ENCODE measurements at places on chromosomes 13 and 19.

- no peak for DNase-seq
Observed at GRCh38 chr13:110572778-110573118, 11.2 kb upstream of the RAB20 start.

DNA sequence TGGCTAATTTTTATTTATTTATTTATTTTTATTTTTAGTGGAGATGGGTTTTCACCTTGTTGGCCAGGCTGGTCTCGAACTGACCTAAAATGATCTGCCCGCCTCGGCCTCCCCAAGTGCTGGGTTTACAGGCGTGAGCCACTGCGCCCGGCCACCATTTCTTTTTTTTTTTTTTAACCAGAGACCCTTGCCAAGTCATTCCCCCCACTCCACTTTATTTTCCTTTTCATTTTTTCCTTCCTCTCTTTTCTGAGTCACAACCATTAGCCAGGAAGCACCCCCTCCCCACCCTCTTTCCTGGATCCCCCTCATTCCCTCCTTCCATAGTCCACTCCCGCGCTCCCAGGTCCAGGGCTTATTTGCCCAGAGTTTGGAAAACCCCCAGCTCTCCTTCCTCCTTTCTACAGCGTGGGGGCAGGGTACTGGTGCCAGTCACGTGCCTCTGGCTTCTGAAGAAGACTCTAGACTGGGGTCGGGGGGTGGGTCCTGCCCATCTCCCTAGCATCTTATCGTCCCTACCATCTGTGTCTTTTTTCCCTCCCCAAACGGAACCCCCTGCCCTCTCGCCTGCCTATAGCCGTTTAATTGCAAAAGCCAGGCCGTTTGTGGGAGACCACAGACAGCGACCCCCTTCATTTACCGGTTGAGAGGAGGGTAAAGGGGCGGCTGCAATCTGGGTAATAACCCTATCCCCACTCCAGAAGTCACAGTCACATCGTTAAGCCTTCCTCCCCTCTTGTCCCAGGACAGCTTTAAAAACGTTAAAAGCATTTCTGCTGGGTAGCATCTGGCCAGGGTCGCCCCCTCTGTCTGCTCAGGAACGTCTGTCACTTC, 1.1 kb upstream of the CALR start:
- no peak for DNase-seq

- no peak for DNase-seq
Observed at GRCh38 chr13:106551350-106551749, 15.9 kb upstream of the EFNB2 start.

DNA sequence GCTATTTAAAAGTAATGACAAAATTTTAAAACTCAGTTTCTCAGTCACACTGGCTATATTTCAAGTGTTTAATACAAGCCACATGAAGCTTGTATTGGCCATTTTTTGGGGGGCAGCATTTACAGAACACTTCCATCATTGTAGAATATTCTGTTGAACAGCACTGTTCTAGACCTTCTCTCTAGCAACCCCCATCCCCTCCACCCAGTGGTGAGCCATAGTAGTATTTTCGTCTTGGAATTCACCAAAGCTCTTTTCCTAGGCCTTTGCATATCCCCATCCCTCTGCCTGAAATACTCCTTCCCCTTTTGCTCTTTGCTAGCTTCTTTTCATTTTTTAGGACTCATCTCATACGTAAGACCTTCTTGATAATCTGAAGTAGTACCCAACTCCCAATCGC, 99.5 kb downstream of the ZC3H13 start:
- no peak for DNase-seq

DNA sequence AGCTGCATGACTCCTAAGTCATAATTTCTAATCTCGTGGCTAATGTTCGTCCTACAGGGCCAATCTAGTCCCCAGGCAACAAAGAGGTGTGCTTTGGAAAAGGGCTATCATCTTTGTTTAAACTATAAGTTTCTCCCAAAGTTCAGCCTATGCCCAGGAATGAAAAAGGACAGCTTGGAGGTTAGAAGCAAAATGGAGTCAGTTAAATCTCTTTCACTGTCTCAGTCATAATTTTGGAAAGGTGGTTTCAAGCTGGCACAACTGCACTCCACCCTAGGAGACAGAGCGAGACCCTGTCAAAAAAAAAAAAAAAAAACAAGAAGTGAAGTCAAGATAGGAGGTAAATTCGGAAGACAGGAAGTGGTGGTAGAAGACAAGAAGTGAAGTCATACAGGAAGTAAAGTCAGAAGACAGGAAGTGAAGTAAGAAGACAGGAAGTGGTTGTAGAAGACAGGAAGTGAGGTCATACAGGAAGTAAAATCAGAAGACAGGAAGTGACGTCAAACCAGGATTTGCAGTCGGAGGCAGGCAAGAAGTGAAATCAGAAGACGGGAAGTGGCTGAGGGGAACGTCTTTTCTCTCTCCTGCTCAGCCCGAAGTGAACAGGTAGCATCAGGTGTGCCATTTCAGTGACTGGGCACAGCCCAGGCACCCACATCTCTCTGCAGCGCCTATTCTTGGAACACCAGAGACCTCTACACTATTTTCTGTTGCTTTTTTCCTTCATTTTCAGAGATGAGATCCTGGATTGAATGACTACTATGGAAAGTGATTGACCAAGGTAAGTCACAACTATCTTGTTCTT, 32.2 kb downstream of the GP6 start:
- no peak for DNase-seq

- no peak for DNase-seq
Observed at GRCh38 chr19:49558591-49558990, 21.8 kb downstream of the NOSIP start.

- no peak for DNase-seq
Observed at GRCh38 chr13:27635266-27635665, 13.6 kb downstream of the POLR1D start.

DNA sequence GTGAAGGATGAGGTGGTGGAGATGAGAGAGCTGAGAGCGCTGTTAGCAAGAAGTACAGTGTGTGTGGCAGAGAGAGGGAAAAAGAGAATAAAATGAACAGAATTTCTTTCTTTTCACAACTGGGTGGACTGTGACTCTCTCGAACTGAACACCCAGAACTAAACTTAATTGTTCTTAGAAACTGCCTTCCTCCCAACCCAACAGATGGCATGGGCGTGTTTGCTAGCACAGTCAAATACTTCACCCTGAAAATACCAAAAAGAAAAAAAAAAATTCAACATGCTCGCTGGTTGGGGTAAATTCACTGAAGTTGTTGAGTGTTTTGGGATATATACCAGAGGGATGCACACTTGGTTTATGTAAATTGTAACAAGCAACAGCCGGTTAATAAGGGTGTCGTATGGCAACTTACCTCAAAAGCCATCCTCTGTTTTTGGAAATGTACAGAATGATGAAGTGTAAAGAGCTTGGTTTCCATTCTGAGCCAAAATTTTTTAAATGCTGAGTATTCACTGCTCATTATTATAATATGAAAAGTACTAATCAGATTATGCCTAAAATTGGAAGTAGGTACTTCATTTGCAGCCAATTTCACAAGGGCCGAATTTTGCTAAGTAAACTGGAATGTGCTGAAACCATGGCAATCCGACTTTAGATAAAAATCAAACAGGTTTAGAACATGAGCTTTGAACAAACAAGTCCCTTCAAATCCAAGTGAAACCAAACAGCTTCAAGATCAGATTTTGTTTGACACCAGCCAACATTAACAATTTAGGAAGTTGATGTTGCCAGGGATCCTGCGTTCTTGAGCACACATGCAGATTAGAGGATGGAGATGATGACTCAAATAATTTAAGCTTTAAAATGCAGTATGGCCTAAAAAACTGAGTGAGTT, 115.8 kb downstream of the ZIC5 start:
- no peak for DNase-seq

- DNase-seq = peak; percentile 44
Observed at GRCh38 chr13:43285933-43286597, 262.7 kb downstream of the DNAJC15 start.

DNA sequence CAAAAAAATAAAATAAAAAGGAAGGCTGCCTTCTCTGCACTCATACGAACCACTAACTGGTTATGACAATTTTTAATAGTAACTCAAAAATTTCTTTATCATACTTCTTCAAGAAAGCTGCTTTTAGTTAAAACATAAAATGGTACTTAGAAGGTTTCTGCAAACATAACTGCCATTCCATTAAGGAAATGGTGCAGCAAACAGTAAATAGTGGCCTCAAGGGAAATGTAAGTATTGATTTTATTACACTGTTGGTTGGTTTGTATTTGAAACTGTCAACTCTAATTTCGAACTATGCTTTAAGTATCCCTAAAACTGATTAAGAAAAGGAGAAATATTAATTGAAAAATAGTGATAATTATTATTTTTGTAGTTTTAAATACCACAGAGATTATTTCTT, 278.0 kb downstream of the DACH1 start:
- no peak for DNase-seq

GRCh38 chr13:26895081-26895807, 134.7 kb upstream of the GPR12 start:
- DNase-seq = no peak

- DNase-seq = no peak
Observed at GRCh38 chr19:10142701-10143375, 23.1 kb upstream of the EIF3G start.

DNA sequence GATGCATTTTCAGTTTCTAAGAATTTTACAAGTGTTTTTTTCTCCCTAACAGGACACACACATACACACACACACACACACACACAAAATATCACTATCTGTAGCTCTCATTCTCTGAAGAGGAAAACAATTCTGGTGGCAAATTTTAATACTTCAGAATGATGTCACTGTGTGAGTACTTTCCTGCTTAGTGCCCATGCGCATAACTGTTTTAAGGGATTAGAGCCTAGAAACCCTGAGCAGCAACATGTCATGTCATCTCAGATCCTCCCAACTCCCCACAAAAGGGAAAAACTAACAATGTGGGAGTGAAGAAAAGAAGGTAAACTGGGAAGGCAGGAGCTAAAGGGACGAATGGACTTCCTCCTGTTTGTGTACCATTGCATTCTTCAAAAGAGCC, 401.2 kb downstream of the SPRY2 start:
- DNase-seq = no peak

- DNase-seq = no peak
Observed at GRCh38 chr13:94343243-94343585, 136.3 kb downstream of the DCT start.

- no peak for DNase-seq
Observed at GRCh38 chr13:76635232-76636230, 250.7 kb downstream of the KCTD12 start.

DNA sequence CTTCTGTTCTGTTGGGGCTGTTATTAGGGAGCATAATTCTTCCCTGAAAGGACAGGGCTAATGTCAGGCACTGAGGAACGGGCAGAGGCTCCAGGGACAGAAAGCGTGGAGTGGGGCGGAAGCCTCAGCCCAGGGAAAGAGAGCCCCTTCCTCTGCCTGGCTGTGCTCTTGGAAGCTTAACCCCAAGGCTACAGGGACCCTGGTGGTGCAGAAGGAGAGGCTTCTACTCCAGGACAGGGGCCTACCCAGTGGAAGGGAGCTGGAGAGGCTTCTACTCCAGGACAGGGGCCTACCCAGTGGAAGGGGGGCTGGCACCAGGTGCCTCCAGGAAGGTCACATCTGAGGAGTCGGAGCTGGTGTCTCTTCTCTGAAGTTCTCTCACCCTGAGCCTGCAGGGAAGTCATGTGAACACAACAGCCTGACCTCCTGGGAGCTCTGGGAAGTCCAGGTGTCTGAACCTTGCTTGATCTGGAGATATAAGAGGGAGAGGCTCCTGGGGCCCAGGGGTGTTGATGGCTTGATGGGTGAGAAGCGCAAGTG, 159.5 kb upstream of the SOX1 start:
- no peak for DNase-seq

GRCh38 chr13:76711550-76712182, 174.5 kb downstream of the KCTD12 start:
- no peak for DNase-seq

GRCh38 chr19:19820774-19821320, 703 bp downstream of the ZNF506 start:
- DNase-seq = no peak

DNA sequence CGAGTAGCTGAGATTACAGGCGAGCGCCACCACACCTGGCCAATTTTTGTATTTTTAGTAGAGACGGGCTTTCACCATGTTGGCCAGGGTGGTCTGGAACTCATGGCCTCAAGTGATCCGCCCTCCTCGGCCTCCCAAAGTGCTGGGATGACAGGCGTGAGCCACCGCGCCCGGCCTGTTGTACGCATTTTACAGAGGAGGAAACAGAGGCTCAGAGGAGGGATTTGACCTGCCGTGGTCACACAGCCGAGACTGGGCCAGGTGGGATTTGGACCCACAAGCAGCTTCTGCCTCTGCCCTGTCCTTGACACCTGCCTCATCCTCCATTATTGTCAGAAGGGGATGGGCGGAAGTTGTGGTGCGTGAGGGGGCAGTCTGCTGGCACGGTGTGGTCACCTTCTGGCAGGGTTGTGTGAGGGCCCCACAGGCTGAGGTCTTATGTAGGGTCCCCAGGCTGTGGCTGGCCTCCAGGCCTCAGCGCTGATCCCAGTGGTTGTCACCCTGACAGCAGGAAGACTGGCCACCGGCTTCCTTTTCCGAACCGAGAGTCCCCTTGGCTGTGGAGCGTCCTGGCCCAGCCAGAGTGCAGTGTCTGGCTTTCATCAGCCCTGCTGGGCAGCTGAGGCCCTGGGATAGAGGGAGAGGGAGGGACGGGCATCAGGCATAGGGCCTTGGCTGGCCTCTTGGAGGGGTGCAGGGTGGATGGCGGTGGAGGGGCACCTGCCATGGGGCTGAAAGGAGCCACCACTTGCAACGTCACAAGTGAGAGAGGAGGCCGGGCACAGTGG, 20.3 kb downstream of the NFIC start:
- no peak for DNase-seq

DNA sequence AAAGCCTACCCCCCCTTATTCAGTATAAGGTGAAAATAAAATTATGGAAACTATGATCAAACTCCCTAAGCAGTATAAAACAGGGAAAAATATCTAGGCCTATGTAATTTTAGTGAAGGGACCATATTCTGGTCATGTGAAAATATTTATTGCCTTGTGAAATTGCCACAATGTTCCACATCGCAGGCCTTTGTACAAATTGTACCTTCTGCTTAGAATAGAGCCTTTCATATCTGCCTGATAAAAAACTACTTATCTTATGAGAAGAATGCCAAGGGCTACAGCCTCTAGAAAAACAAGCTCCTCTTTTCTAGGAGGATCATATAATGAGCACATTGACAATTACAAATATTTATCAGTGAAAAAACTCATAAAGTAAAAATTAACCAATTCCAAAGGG, 1280.0 kb downstream of the EFNB2 start:
- DNase-seq = no peak

DNA sequence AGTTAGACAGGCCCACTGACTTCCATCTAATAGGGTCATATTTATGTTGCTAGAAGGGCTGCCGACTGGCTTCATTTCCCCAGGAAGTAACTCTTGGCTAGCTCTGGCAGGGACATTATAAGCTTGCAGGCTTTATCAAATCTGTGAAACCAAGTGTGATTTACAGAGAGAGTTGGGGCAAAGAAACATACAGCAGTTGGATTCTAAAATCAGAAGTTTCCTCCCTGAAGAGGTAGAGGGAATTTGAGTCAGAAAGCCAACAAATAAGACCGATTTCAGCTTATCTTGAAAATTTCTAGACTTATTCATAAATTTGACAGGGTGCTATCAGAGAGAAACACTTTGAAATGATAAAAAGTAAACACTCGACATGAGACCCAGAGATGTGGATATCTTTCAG, 407.8 kb downstream of the OLFM4 start:
- DNase-seq = no peak

GRCh38 chr19:7109678-7110289, 40.3 kb downstream of the ZNF557 start:
- DNase-seq = no peak

All from cerebellar nuclear complex (tissue), 1 donor.